ENCODE measurements at places on chromosomes 6 and 20.

DNA sequence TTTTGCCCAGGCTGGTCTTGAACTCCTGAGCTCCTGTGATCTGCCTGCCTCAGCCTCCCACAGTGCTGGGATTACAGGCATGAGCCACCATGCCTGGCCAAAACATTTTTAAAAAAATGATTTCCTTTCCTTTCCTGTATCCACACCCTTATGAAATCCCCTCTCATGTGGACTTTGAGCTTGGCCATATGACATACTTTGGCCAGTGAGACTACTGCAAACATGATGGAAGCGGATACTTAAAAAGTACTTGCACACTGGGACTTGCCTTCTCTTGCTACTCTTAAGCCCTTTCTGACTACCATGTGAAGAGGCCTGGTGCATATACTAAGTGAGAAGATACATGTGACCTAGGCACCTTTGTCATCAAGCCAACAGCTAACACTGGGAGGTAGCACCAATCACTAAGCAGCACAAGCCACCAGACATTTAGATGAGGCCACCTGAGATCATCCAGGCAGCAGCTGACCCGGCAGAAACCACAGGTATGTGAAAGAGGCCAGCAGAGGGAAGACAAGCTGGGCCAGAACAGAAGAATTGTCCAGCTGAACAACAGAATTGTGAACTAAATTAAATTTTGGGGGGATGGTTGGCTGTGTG is 78.5 kb upstream of the HDAC2 start:
- no peak for DNase-seq

DNA sequence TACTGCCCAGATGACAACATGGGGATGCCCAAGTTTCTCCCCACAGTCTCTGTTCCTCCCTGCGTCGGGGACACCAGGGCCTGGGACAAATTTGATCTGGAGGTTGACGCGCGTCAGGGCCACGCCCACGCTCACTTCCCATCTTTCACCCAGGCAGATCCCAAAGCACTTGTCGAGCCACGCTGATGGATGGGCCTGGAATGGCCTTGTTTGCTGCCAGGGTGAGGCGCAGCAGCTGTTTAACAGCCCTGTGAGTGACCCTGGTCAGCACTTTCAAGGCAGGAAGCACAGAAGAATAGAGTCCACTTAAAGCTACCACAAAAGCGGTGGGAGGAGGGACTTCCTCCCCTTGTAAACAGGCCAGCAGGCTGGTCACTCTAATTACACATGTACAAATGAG is 324.7 kb upstream of the JARID2 start:
- DNase-seq, result no peak

DNA sequence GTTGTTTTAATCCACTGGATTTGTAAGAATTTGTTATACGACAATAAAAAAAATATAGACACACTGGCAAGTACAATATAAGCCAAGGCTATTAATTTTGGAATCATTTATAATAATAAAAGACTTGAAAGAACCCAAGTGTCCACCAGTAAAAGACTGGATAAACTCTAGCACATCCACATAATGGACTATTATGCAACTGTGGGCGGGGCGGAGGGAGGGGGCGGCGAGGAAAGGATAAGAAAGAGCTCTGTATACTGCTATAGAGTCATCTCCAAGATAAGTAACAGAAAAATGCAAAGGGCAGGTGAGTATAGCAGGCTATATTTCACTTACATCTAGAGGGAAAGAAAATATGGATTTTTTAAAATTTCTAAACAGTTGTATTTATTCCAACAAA is 123.3 kb downstream of the TBC1D32 start:
- no peak for DNase-seq

DNA sequence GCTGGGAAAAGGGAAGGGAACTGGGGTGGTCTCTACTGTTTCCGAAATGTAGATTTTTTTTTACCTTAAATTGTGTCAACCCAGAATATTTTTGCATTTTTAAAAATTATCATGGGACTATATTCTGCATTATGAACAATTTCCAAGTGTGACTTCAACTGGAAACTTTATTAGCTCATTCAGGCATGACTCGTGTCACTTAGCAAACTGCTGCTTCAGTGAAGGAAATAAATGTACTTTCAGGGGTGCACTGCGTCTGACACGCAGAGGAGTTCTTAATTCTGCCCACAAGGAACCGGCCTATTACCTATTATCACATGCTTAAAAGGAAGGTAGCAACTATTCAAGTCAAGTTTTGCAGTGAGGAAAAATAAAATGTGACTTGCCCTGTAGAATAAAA is 291.3 kb upstream of the PRDM1 start:
- DNase-seq, result no peak

DNA sequence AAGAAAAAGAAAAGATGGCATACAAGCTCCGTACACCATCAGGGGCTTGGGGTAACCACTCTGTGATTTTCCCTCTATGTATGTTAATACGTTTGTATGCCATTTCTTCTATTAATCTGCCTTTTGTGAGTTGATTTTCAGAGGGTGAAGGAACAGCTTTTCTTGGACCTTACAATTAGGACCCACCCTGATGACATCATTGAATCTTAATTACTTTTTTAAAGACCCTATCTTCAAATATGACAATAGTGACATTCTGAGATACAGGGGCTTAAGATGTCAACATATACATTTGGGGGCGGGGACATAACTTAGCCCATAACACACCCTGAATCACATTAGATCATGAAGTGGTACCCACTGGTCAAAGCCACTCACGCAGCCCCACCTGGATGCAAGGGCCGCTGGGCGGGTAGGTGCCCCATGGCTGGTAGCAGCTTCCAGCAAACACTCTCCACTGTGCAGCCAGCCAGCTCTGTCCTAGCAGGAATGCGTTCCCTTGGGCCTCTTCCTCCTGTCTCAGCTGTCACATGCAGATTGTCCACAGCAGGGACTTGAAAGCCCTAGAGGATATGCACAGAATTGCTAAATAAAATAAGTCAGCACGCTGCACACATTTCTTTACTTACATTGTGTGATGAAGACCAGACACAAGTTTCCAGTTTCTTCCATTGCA is 74.5 kb downstream of the FOXF2 start:
- no peak for DNase-seq

- DNase-seq, result no peak
These were observed 83.8 kb upstream of the FOXO3 start for GRCh38 chr6:108476847-108477430.
